ENCODE measurements at places on chromosomes 5 and 9.

GRCh38 chr5:6175172-6175854 lies 203.0 kb downstream of the MED10 start:
- DNase-seq = no peak

DNA sequence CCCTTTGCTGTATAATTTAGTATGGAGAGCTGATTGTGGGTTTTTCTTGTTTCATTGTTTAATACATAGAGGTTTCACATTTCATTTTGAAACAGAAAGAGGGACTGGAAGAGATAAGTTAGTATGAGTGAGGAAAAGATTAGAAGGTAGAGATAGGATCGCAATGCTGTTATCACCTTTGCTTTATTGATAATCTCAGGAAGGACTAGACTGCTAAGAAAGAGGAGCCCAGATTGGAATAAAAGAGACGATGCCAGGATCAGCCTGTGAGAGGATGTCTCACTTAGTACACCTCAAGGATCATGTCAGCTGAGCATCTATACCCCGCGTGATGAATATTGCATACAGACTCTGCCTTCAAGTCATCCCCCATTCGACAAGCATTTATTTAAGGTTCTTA lies 178.0 kb upstream of the DMAC1 start:
- no peak for DNase-seq

DNA sequence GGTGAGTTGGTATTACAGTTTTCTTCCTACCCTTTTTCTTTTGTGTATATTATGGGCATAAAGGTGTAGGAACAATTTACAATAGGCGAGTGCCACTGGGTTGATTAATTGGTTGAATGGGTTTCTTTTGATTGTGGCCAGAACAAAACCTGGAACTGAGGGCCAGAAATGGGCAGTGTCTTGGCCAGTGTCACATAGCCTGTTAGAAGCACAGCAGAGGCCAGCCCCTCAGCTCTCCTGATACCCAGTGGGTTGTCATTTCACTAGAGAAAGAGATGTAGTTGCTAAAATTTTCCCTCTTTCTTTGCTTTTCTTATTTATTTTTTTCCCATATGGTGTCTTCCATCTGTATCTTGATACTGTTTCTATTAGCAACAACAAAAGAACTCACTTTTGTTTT lies 38.8 kb upstream of the SEMA6A start:
- DNase-seq = no peak

GRCh38 chr5:152124409-152125041 lies 199.9 kb upstream of the GLRA1 start:
- DNase-seq = no peak

DNA sequence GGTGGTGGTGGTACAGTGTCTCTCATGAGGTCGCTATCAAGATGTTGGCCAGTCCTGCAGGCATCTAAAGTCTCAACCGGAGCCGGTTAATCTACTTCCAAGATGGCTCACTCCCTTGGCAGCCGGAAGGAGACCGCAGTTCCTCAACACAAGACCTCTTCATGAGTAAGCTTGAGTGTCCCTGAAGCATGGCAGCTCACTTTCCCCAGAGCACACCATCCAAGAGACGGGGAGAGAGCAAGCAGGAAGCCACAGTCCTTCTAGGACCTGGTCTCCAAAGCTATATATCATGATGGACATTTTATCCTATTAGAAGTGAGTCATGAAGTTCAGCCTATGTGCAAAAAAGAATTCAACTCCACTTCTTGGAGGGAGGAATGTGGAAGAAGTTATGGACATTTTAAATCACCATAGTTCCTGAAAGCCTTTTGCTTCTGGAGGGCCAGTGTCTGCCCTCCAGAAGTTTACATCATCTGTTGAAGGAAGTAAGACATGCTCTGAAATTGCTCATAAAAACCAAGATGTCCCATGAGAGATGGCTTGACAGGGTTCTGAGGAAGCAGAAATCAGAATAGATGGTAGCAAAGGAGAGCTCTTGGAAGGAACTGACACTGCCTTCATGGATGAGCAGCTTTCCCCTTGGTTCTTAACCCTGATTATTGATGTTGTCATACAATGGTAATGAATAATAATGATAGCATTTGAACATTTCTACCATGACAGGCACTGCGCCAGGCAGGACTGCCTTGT lies 21.3 kb downstream of the GALNT10 start:
- no peak for DNase-seq

DNA sequence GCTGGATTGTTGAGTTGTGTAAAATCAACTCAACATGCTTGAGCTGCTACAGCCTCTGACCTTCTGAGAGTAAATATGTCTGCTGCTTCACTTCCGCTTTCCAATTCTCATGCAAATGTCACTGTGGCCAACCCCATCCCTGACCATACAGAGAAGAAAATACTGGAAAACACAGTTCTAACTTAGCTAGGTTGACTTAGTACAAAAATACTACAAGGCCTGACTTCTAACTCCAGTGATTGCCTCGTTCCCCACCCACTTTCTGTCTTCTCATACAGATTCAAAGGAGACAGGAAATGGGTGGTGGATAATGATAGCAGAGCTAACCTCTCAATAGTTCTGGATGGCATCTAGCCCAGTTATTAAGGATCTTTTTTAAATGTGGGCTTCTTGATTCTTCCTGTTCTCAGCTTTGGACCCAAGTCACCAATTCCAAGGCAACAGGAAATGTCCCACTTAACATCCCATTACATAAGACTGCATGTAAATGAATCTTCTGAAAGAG lies 226.6 kb upstream of the SLC24A2 start:
- DNase-seq = no peak

- DNase-seq = no peak
These were observed 35.9 kb downstream of the ZNF618 start for GRCh38 chr9:113911850-113912557.

- no peak for DNase-seq
These were observed 55.1 kb upstream of the XPA start for GRCh38 chr9:97752274-97752673.

DNA sequence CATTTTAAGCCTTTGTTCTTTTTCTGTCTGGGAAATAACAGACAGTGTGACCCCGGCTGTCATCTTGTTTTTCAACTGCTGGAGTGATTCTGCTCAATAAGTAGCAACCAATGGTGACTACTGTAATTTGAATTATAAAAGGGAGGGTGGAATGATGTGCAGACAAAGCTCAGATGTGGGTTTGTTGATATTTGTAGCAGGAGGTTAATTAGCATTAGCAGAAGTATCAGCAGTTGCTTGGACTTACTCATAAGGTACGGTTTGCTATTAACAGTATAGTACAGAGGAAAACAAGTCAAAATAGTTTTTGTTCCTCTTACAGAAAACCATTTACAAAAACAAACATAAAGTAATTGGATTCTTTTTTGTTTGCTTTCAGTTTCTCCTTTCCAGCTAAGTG lies 140.4 kb downstream of the TUSC1 start:
- DNase-seq = no peak

DNA sequence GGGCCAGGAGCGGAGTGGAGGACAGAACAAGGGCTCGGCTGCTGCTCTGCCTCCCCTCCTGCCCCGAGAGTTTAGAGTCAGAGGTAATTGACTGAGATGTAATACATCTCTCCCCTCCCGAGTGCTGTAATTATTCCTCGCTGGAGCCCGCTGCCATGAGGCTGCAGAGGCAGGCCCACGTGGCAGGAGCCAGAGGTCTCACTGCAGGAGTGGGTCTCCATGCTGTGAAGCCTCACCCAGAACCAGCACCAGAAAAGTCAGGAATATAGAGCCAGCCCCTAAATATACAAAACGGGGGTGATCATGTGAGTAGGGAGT lies 2.5 kb downstream of the FAM163B start:
- no peak for DNase-seq

- DNase-seq = no peak
These were observed 422 bp upstream of the TRIM32 start for GRCh38 chr9:116686693-116687073.

GRCh38 chr9:133233681-133234432 lies 24.8 kb upstream of the OBP2B start:
- no peak for DNase-seq

Data from hindlimb muscle (tissue), 1 donor.